ENCODE measurements at places on chromosomes 6 and 20.

GRCh38 chr6:121932076-121932991 lies 467.1 kb upstream of the HSF2 start:
- DNase-seq: no peak

DNA sequence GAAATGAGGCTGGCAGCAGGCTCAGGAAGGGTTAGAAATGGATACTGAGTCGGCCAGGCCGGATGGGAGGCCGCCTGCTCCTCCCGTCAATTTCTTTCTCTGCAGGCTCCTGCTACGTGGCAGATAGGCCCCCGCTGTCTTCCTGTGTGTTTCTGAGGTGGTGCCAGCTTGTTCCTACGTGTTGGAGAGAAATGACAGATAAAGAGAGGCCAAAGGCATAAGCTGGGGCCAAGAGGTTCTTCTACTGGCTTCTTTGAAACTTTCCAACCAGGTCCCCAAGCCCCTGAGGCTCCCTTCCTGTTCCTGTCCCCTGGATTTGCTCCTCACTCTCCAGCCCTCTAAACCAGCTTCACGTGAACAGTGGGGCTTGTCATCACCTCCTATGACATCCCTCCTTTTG lies 76.8 kb downstream of the TCP11 start:
- DNase-seq: no peak

GRCh38 chr6:29777310-29777709 lies 50.3 kb upstream of the HLA-G start:
- no peak for DNase-seq

GRCh38 chr20:50317116-50317515 lies 126.5 kb downstream of the CEBPB start:
- no peak for DNase-seq

- DNase-seq: no peak
Observed at GRCh38 chr6:133017581-133017980, 203.2 kb downstream of the RPS12 start.

DNA sequence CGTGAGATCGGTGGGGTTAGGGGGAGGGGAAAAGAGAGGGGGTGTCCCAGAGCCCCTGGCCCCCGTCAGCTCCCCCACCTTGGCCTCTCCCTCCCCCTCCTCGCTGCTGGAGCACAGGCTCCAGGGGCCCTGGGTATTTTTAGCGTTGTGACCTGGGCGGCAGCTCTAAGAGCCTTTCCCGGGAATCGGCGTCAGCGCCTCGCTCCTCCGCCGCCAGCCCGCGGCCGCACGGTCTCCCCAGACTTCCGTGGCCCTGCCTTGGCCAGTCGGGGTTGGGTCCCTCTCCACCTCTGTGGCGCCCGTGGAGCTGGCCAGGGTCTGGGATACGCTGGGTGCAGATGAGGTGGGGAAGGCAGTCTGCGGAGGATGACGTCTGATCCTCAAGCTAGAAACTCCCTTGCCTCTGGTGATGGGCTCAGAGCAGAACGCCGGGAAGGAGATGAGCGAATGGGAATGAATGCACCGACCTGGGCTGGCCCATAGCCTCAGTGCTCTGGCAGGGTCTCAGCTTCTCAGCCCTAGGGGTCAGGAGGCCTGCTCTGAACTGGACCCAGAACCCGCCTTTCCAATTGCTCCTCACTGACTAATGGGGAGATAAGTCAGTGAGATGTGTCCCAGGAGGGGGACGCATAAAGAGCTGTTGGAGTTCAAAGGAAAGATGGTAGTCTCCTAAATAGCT lies 883 bp upstream of the DBNDD2 start:
- no peak for DNase-seq

DNA sequence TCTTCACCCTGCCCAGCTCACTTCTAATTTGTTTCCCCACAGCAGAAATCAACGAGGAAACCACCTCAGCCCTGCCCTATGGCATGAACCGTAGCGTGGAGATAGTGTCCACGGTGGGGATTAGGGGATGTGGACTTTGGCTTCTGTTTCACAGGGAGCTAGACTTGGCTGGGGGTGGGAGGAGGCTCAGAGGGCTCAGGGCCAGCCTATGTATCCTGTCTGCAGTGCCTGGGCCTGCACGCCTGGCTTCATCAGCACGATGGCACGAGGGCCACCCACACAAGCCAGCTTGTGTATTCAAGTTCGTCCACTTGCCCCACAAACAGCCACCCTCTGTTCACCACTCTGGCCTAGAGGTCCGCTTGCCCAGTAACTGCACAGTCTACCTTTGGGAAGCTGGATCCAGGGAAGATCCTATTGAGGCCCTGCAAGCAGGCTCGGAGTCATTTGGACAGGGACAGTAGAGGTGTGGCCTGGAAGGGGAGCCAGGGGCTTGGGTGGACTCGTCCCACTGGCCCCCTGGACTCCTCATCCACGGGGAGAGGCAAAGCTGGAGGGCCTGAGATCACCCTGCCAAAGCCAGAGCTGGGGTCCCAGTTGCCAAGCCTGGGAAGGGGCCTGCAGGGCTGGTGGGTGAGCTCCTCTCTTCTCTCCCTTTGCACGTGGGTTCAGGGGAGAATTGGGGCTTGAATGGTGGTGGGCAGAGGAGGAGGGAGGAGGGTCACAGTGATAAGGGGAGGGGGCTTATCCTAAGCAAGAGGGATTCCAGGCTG lies 38.0 kb upstream of the FAM83D start:
- no peak for DNase-seq

DNA sequence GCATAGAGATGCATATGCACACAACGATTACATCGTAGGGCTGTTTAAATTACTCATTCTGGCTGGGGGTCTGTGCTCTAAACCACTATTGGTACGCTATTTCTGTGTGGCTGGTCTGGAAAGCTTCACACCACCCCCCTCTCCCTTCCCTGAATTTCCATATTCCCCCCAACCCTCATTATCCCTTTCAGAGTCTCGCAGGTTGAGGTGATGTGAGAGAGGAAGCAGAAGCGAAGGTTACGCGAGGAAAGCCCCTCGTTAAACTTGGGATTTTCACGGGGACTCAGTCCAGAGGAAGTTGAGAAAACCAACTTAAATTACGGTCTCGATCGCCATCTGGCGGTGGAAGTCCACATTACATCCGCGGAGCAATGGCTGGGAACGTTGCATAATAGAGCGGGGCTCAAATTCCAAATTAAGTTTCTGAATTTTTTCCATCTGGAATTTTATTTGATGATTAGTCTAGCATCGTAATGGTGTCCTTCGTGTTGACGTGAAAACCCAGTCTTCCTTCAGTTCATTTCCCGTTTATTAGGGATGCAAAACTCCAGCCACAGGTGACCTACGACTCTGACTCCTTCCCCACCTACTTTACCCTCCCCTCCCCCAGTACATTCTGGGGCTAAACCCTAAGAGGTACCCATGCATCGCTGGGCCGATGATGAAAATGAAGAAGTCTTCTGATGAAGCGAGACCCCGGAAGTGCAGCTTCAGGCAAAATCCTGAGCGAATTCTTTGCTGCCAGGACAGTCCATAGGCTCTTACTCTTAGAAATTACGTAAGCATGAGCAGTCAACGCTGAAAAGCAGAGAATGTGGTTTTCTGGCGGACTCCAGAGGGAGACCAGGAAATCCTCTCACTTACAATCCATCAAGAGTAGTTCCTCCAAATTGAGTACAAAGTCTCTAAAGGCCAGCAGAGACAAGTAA lies 19.7 kb downstream of the HLA-DOB start:
- peak; percentile 51 for DNase-seq

- DNase-seq: no peak
Observed at GRCh38 chr20:35698298-35699126, 640 bp downstream of the NFS1 start.

GRCh38 chr6:142395266-142395665 lies 93.5 kb downstream of the ADGRG6 start:
- DNase-seq: no peak

- DNase-seq: no peak
Observed at GRCh38 chr6:37298958-37299357, 41.0 kb upstream of the TMEM217 start.

- DNase-seq: no peak
Observed at GRCh38 chr6:157990321-157991066, 8.8 kb downstream of the SYNJ2 start.

- no peak for DNase-seq
Observed at GRCh38 chr20:14790190-14790589, 452.8 kb upstream of the FLRT3 start.

DNA sequence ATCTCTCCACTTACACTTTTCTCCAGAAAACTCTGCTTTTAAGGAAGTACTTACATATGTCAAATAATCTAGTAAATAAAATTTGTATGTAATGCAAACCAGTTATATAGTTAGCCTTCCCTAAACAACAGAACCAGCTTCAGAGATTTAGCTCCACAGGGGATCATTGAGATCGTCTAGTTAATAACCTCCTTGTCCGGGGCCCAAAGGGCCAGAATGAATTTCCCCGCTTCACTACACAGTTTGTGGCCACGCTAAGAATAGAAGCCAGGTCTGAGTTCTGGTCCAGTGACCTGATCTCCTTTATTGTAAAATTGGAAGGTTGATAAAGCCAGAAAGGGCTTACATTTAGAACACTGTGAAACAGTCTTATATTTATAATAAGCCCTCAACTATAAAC lies 245.2 kb downstream of the TPBG start:
- no peak for DNase-seq

- no peak for DNase-seq
Observed at GRCh38 chr6:153096031-153096430, 35.1 kb downstream of the RGS17 start.

DNA sequence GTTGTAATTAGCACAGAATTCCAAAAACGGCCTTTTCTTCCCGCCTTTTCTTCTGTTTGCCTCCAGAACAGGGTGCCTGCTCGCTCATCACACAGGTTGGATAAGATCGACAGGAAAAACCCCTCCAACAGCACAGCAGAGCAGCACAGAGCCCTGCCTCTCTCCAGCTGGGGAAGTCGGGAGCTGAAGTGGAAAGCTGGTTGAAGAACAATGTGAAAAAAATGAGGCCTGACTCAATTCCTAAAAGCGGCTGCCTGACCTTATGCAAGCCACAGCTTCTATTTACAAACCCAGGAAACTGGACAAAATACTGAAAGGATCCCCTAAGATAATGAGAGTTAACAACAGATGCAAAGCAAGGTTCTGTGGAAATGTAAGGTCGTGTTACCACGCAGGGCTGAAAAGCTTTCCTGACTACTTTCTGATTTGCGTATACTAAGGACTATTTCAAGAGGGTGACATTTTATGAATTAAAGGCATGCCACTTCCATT lies 116.9 kb downstream of the TTLL2 start:
- DNase-seq: no peak

GRCh38 chr6:109322825-109323224 lies 59.4 kb downstream of the CD164 start:
- no peak for DNase-seq

- no peak for DNase-seq
Observed at GRCh38 chr6:18211338-18211737, 53.0 kb downstream of the DEK start.

DNA sequence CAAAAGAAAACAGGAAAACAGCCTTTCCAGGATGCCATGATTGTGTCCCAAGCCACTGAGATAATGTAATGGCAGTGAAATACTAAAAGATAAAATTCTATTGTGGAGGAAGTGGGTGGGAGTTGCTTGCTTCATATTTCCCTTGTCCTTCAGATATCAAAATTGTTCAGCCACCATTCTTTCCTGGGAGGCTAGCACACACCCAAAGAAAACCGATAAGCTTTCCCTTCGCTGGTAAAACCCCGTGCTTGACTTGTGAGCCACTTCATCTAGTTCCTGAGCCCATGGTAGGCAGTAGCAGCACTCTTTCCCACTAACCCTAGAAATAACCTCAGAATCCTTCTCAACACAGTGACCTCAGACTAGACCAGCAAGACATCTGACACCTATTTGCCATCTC lies 357.4 kb upstream of the PLCB4 start:
- DNase-seq: no peak

DNA sequence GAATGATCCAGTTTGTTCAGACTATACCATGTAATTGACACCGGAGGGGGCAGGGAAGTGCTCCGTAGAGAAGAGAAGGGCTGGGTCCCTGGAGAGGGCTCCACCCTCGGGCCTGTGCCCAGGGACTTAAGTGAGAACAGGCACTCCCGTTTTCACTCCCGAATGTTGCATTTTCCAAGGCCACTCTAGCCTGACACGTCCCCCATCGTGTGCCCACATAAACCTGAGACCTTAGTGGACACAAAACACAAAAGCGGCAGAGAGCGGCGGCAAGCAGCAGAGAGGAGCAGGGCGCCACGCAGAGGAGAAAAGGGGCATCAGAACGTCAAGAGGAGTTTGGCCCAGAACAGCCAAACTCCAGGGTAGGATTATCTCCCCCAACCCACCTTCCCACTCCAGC lies 1405.1 kb downstream of the GRIK2 start:
- DNase-seq: no peak

DNA sequence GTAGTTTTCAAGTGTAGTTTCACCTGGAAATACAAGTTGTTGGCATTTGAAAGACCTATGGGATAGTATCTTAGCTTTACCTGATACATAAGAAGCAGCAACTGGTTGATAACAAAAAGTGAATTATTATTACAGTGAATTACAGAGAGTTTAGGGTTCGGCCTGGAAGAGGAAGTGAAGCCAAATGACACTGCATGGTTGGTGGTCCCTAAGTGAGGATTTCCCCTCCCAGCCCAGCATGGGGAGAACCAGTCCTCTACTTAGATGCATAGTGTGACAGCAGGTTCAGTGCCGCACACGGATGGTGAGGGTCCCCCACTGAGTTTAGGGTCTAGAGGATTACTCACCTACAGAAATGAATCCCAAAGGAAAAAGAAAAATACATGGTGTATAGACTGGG lies 18.1 kb downstream of the HLA-DPB1 start:
- no peak for DNase-seq

GRCh38 chr6:20483887-20484497 lies 50.3 kb upstream of the CDKAL1 start:
- DNase-seq: no peak

DNA sequence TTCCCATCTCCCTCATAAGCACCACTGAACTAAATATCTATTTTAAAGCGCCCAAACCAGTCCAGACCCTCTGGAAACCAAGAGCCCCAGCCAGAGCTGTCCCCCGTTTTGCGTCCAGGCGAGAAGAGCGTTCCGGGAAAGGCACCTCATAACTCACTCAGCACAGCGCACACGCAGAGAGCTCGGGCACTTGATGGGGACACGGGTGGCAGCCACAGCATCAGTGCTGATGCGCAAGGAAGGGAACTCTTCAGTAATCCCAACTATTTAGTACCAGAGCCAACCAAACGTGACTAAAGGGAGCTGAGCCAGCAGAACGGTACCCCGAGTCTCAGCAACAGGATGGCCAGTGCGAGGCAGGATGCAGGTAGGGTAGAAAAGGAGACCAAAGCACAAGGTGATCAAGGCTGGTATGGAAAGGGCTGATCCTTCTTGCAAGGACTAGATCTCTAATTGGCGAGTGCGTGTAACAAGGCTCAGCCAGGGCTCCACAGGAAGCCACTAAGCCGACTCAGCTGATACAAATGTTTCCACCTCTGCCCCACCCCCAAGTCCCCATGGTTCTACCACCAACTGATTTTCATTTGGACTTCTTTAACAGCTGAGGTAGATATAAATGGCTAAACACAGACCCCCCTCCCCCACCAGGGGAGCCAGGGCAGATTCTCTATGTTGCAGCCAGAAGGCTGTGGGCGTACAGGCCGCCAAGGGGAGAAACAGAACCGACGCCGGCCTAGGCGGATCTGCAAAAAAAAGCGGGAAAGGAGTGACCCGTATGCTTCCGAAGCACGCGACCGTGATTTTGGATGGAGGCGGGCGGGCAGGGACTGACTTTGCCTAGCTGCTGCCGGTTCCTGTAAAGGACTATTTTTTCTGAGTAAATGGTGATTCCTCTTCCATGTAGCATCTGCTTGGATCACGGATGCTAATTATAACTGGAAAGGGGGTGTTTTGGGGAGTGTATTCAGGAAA lies 183.5 kb upstream of the COL21A1 start:
- no peak for DNase-seq

GRCh38 chr6:33732817-33733708 lies 13.6 kb downstream of the IP6K3 start:
- no peak for DNase-seq

- no peak for DNase-seq
Observed at GRCh38 chr6:53647462-53648094, 18.0 kb downstream of the KLHL31 start.

All from stimulated activated CD8-positive, alpha-beta memory T cell treated with anti-CD3 and anti-CD28 coated beads, Interleukin-15, amount 100 ng/mL, for 48 hours (primary cell).